ENCODE measurements at places on chromosomes 4 and X.

DNA sequence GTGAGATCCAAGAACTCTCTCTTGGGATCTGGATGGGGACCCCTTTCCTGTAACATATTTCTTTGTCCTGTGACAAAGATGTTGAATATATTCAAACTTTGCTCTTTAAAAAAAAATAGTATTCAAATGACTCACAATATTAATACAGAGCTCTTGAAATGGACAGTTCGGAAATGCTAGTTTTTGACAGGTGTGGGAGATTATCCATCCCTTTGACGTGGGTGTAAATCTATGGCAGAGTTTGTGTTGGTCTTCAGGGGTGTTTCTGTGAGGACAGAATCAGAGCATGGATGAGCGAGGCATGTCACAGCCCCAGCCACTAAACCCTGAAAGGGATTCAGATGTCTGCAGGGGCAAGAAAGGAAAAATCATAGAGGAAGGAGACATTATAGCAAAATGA lies 25.8 kb downstream of the TENM3 start:
- no peak for DNase-seq

DNA sequence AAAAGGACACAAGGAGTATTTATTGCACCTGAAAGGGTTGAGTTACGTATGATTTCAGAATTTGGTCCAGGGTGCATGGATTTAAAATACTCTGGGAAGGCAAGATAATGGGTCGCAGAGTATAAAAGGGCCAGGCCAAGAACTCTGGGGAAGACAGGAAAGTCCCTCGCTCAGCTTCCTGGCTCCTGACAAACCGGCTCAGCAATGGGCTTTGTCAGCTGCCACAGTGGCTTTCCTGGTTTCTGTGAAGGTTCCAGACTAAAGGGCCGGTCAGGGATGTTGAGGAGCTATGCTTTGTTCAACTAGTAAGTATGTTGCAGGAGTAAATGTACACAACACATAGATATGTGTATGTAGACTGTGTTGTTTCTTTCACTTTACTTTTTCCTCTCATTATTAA lies 154.4 kb upstream of the ETNPPL start:
- no peak for DNase-seq

- DNase-seq = peak; percentile 33
Observed at GRCh38 chrX:19616959-19617358, 101.7 kb upstream of the MAP3K15 start.

DNA sequence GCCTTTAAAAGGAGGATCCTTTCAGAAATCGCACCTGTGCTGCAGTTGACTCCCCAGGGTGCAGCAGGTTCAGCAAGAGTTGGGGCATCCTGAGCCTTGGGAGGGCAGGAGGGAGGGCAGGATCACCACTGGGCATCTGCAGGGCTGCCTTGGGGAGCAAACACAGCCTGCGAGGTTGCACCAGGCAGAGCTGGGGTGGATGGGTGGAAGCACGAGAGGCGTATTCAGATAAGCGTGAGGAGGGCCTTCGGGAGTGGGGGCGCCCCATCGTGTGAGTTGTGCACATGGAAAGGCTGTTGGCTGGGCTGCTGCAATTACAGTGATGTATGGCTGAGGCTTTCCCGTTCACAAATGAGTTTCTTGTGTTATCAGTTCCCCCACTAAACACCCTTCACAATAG lies 55.5 kb downstream of the PSAPL1 start:
- no peak for DNase-seq

DNA sequence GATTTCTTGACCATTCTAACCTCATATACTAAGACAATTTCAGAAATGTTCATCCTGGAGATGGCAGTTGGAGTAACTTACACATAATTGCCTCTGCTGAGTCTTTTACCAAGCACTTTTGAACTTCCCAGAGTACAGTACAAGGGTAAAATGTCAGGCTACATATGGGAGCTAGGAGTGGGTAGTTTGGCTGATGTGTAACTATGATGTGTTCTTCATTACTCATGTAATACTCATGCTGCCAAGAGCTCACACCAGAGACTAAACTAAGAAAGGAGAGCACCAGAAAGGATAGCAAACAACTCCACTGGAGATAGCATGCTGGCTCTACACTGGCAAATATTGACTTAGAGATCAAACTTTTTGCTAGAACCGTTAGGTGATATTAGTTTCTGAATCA lies 194.0 kb downstream of the PDGFRA start:
- DNase-seq = peak; percentile 66

DNA sequence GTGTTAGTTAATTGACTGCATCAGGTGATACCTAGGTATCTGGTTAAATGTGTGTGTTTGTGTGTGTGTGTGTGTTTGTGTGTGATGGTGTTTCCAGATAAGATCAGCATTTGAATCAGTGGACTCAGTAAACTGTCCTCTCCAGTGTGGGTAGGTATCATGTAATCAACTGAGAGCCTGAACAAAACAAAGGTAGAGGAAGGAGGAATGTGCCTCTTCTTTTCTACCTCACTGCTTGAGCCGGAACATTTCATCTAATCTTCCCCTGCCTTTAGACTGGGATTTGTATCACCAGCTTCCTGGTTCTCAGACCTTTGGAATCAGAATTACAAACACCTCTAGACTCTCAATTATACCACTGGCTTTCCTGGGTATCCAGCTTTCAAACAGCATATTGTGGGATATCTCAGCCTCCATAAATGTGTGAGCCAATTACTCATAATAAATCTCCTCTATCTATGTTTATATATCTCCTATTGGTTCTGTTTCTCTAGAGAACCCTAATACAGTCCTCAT lies 120.5 kb downstream of the TBCK start:
- DNase-seq = no peak

GRCh38 chr4:187354740-187355139 lies 631.1 kb upstream of the FAT1 start:
- no peak for DNase-seq

DNA sequence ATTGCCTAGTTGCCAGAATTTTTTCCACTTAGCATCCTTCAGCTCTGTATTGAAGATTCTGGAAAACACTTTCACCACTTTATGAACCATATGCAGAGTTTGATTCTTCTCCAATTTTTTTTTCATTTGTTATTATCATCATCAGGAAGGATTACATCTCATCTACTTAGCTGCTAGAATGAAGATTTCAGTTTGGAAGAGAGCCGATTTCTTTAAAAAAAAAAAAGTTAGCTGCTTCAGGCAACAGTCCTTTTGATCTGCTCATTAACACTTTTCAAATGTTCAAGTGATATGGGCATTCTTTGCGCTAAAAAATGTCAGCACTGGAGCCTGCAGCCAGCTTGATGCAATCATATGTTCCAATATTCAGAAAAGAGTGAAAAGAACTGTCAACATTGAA lies 76.2 kb downstream of the ANTXR2 start:
- no peak for DNase-seq

GRCh38 chr4:72128741-72129140 lies 96.9 kb downstream of the NPFFR2 start:
- no peak for DNase-seq

DNA sequence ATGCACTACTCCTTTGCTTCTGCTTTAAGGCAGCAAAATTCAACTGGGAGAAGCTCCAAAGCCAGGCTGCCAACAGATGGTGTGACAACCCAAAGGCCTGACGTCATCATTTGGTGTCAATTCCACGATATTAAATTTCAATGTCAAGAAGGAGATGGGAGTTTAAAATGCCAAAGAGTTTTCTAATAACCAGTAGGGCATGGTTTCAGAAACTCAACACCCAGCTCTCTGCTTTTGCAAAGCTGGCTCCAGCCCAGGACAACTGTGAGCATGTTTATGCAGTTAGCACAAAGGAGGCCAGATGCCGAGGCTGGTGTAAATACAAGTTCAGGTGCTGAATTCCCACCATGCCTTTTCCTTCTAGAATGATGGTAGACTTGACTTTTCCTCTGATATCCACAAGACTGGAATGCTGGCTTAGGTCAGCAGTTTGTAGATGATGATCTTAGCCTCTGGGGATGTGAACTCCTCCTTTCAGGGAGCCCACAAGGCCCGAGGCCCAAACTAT lies 67.3 kb downstream of the AFAP1 start:
- peak; percentile 95 for DNase-seq

GRCh38 chr4:141899103-141899502 lies 262.7 kb downstream of the IL15 start:
- no peak for DNase-seq

DNA sequence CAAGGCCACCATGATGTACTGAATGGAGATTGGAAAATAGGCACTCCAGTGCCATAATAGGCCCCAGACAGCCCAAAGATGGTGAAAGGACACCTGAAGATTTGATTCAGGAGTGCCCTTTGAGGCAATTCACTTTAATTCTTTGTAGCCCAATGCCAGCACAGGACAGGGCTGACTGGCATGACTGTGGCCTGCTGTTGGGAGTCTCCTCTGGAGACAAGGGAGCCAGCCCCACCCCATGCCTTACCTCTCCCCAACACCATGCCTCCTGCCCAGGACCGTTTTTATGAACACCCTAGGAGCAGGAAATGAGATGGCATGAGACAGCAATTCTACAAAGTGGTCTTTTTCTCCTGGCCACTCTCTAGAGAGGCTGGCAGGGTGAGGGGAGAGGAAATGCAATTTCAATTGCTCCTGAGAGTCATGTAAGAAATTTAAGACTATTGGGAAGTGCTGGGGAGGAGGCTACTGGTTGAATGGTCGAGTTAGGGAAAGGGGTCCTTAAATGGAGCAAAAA lies 94.2 kb upstream of the MAMLD1 start:
- no peak for DNase-seq

GRCh38 chrX:52359614-52360232 lies 9.1 kb upstream of the XAGE2 start:
- no peak for DNase-seq

DNA sequence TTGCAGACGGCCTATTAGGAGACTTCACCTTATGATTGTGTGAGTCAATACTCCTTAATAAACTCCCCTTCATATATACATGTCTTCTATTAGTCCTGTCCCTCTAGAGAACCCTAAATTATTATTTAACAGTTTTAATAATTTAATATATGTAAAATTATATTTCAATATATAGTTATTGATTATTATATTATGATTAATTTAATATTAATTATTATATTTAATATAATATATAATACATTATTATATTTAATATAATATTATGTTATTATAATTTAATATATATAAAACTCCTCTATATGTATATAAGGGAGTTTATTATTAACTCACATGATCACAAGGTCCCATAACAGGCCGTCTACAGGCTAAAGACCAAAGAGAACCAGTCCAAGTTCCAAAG lies 533.2 kb downstream of the ARAP2 start:
- DNase-seq = no peak

DNA sequence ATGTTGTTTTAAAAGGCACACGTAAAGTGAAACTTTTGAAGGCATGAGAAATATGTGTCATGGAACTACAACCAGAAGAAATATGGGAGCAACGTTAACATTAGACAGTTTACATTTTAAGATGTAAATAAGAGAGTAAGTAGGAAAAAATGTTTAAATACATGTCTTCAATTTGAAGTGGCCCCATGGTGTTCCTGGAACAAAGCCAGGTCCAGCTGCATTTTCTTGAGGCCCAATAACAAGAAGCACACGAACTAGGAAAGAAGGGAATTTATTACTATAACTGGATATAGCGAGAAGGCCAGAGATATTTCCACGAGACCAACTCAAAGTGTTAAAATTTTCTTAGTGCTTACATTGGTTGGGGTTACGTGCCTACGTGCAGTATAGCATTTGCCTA lies 458.1 kb downstream of the KCTD8 start:
- DNase-seq = no peak

DNA sequence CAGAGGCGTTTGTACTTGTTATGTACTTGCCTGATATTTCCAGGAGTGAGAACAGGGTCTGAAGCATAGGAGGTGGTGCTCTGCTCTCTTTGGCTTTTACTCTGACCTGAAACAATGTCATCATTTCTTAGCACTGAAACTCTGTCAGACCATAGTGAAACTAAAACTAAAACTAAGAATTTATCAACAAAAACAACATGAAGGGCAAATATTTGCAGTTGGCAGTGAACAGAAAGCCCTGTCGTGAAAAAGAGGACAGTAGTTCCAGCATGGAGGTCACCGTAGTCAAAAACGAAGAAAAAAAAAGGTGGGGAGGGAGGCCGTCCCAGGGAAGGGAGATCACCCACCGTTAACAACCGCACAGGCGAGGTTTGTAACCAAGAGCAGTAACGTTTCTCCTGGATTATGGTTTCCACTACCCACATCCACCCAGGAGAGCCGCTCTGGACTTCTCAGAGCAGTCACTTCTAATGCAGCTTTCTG lies 97.5 kb downstream of the ANK2 start:
- DNase-seq = no peak

DNA sequence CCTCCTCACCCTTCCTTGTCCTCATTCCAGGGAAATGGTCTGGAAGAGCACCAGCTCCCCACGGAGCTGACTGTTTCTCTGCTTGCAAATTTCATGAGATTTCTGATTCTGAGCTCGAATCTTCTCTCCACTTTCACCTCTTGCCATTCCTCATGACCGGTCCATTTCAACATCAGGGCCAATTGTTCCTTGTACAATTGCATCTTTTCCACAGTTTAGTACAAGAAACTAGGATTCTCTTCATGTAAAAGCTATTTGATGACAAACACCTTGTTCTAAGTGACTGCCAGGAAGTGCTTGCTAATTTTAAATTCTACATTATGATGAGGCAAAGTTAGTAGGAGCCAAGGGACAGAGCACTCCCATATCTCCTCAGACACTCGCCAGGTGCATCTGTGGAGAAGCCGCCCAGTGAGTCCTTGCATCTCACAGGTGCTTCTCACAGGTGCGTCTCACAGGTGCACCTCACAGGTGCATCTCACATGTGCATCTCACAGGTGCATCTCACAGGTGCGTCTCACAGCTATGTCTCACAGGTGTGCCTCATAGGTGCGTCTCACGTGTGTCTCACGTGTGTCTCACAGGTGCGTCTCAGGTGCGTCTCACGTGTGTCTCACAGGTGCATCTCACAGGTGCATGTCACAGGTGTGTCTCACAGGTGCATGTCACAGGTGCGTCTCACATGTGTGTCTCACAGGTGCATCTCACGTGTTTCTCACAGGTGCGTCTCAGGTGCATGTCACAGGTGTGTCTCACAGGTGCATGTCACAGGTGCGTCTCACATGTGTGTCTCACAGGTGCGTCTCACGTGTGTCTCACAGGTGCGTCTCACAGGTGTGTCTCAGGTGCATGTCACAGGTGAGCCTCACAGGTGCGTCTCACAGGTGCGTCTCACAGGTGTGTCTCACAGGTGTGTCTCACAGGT lies 3.0 kb upstream of the PDE6B start:
- no peak for DNase-seq

GRCh38 chr4:75512386-75513211 lies 1.6 kb downstream of the RCHY1 start:
- DNase-seq = peak; percentile 43

DNA sequence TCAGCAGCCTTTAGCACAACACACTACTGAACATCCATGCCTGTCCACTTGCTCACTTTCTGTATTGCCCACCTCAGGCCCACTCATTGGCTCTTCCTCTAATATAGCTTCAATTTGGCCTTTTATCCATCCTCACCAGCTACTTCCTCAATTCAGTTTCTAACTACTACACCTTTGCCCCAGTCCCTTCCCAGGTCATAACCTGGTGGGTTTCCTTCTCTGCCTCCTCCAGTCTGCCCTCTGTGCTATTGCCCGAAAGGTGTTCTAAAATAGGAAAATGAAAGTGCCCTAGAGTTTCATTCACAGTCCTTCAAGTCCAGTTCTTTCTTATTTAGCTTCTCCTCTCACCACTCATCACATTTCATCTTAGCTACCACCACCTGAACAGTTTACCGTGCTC lies 23.1 kb downstream of the MOSPD2 start:
- no peak for DNase-seq

All from fibroblast of skin of back (primary cell).